ENCODE measurements at places on chromosomes 2 and 18.
A peak's percentile ranks its signal among the peaks of the same experiment; 100 is the strongest.

GRCh38 chr2:81675641-81676040 is 1371.1 kb upstream of the LRRTM1 start:
- DNase-seq: no peak

DNA sequence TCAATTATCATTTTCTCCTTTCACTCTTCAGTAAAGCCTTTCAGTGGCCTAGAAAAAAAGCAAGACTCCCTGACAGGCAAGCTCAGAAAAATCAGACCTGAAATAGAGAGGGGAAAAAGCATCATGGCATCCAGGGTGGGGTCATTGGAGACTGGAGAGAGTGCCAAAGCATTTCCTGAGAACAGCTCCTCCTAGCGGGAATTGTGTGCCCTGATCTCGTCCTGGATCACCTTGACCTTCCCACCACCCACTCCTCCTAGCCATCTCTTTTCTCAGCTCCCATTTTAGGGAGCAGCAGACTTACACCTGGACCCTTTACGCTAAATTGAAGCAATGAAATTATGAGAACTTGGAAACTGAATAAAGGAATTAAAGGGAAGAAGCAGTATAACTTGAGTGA is 176.6 kb downstream of the VWC2L start:
- no peak for DNase-seq

DNA sequence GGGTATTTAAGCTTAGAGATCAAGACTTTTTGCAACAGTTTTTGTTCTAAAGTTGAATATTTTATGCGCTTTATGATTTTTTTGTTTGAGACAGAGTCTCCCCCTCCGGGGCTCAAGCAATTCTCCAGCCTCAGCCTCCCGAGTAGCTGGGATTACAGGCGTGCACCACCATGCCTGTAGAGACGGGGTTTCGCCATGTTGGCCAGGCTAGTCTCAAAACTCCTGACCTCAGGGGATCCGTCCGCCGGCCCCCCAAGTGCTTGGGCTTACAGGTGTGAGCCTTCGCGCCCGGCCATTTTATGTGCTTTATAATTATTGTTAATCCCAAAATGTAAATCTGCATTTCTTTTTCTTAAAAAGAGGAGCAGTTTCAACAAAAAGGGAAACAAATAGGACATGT is 29.0 kb downstream of the TBR1 start:
- no peak for DNase-seq

- no peak for DNase-seq
These were observed 1.6 kb downstream of the ITGAV start for GRCh38 chr2:186591506-186591890.

GRCh38 chr2:1052771-1053191 is 102.1 kb downstream of the SNTG2 start:
- DNase-seq: peak; percentile 27

GRCh38 chr2:212361174-212361756 is 177.3 kb downstream of the ERBB4 start:
- no peak for DNase-seq

DNA sequence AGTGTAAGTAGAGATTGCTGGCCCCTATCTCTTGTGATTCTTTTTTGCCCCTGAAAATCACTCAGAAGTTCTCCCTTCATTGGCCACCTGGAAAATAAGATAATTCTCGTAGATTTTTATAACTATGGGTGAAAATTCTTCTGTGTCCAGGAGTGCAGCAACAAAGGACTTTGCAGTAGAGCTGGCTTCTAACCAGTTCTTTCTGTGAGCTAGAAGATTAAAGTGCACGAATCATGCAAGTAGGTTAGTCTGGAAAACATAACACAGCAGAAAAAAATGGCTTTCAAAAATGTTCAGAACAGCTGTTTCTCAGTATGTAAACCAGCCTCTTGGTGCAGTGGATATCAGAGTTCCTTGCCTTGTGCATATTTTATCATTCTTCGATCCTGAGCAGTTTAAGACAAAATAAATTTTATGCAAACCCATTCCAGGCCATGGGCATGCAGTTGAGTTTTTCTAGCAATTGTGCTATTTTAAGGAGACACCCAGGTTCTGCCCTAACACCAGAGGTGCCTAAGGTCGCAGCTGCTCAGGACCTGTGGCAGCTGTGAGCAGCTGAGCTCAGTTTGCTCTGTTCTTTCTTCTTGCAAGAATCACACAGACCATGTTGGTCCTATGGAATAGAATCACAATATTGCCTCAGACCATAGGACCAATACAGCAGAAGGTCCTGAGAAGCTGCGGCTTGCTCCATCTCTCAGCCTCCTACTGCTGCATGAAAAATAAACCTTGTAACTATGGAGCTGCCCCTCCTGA is 80.9 kb upstream of the BCL2L11 start:
- DNase-seq: no peak

GRCh38 chr18:59343926-59344325 is 15.1 kb downstream of the LMAN1 start:
- no peak for DNase-seq
